ENCODE measurements at places on chromosomes 1 and 21. TPM values are rescaled to one million over a fixed set of nuclear protein-coding genes. Genes with fewer than 3 reads are reported as not detected.

AGTRAP gene
- 66.1 TPM for total RNA-seq

- no peak for DNase-seq
Observed at GRCh38 chr1:246708166-246708565, 16.0 kb upstream of the SCCPDH start.

MUL1 gene
- 33.0 TPM for total RNA-seq

DNA sequence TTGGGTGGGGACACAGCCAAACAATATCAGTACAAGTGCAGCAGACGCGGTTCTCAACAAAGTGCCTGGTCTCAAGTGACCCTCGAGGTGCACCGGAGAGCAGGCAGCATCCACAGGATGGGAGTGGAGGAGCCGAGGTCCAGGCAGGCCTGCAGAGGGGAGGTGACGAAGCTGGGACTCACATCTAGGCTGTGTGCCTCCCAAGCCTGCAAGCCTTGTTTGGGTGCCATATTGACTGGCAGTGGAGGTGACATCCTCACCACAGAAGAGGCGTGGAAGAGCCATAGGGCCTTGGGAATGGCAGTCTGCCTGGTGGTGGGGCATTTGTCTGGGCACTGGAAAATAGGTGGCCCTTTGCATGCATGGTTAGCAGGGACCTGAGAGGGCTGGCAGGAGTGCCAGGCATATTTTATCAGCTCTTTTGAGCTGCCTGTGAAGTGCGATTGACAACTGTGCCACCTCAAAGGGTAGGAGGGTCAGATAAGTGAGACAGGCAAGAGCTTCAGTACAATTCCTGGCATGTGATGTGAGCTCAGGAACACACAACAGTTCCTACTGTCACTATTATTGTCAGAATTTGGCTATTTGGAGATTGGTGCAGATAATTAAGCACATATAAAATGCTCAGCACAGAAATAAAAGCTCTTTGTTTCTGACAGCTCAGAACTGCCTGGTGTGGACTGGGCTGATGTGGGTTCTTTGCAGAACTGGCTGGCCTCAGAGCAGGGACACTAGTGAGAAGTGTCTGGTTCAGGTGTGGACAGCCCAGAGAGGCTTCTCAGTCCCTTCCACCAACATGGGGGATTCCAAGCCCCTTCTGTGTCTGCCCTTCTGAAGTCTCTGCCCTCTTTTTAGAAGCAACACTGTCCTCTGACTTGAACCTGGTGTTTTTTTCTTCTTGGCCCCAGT is 347.6 kb upstream of the AJAP1 start:
- DNase-seq, result no peak

IGSF5 gene
- 0.47 TPM for total RNA-seq

- DNase-seq, result no peak
Observed at GRCh38 chr1:55286856-55287602, 71.9 kb upstream of the USP24 start.

Measured in kidney (tissue), 22 donors.